ENCODE measurements at places on chromosomes 7 and 10.

GRCh38 chr10:52353960-52354394 is 39.9 kb downstream of the DKK1 start:
- DNase-seq = peak; percentile 39

DNA sequence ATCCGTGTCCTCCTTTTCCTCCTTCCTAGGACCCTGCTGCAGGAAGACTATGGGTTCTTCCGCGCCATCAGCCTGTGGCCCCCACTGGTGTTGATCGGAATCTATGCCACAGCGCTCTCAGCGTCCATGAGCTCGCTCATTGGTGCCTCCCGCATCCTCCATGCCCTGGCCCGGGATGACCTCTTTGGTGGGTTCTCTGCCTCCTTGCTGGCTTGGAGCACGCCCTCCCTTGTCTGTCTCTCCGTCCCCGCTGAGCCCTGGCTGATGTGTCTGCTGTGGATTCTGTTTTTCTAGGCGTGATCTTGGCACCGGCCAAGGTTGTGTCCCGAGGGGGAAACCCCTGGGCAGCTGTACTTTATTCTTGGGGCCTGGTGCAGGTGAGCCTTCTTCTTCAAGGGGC is 7.3 kb upstream of the TRIP6 start:
- no peak for DNase-seq

DNA sequence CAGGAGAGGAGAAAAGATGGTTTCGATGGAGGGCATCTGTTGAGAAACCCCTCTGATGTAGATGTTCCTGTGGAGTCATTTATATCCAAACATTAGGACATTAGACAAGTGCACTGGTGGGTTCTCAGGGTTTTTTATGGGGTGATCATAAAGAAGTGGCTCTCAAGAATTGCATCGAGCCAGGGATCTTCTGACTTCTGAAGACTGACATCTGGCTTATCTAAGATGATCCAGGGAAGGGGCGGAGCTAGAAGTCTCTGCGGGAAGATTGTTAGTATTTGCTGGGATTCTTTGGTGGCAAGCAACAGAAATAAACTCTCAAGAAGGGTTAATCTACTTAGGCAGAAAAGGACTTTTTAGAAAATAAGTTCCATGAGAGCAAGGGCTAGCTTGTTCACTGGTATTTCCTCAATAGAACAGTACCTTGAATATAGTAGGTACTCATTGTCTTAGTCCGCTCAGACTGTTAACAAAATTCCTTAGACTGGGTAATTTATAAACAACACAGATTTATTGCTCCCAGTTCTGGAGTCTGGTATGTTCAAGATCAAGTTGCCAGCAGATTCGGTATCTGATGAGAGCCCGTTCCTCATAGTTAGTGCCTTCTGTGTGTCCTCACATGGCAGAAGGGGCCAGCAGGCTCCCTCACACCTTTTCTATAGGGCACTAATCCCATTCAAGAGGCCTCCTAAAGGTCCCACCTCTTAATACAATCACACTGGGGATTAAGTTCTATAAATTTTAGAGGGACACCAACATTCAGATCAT is 28.5 kb upstream of the SYPL1 start:
- DNase-seq = no peak

DNA sequence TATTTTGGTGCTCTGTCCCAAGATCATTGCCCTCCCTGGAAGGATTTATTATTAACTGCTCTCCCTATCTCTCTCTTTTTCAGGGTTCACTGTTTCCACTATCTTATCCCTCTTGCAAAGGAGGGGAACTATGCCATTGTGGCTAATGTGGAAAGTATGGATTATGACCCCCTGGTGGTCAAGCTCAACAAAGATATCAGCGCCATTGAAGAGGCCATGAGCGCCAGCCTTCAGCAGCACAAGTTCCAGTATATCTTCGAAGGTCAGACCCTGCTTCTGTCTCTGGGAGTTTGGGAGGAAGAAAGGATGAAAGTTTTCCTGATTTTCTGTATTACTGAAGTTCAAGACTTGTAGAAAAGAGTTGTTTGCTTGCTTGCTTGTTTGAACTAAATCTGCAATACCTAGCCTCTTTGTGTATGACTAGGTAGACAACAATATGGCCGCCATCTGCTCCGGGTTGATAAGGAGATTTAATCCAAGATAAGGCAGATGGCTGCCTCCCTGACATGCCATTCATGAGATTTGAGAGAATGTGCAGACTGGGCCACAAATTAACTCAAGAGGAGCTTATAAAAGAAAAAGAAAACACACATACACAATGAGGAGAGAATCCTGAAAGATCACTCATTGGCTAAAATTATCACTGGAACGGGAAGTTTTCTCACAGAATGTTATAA is 122.2 kb upstream of the LRGUK start:
- DNase-seq = no peak

DNA sequence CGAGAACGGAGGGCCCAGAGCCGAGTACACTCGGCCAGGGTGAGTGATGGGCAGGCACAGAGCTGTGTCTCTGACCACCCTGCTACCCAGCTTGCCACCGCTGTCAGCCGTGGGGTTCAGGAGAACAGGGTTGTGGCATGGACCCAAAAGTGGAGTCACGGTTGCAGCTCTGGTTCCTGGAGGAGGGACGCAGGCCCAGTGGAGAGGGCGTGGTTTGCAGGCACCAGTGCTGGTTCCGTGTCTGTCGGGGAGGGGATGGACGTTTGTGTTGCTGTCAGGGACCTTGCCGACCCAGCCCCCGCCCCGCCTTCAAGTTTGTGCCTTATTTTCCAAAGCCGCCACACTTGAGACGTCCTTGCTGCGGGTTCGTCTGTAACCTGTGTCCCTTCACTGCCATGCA is 45.1 kb upstream of the AP5Z1 start:
- DNase-seq = no peak

GRCh38 chr10:944034-944831 is 12.7 kb upstream of the LARP4B start:
- peak; percentile 22 for DNase-seq

DNA sequence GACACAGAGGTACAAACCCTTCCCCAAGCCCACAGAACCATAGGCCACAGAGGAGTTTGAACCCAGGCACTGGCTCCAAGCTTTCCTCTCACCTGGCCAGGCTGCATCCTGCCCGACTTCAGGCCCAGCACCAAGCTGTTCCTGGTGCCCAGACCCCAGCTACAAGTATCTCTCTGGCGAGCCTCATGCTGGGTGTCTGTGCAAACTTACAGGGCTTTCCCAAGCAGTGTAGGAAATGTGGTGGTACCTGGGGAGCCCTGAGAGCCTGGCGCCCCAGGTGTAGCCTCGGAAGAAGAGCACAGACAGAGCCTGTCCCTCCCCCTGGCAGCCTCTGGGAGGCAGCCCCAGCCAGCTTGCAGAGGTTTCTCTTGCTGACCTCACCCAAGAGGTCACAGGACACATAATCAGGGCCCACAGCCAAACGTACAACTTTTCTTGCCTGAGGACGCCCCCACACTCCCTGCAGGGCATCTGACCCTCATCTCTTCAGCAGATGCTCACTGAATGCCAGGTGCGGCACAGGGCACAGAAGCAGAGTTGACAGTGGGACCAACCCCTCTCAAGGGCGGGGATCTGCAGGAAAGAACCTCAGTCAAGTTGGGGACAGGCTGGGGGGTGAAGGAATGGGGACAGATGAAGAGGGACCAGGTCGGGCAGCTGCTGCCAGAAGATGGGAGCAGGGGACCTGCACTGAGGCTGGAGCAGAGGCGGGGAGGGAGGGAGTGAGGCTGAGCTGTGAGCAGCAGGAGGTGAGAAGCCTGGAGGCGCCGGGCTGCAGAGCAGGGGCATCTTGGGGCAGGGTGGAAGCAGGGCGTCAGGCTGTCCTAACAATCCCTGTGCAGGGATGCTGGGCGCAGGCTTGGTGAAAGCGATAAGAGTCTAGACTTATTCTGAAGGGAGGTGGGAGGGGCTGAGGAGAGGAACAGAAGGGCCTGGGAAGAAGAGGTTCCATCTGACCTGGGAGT is 16.3 kb upstream of the MYL7 start:
- DNase-seq = no peak

- no peak for DNase-seq
Measured at GRCh38 chr7:101226721-101227120, 8.8 kb downstream of the ZNHIT1 start.

GRCh38 chr10:132559538-132559937 is 22.0 kb downstream of the INPP5A start:
- DNase-seq = no peak

DNA sequence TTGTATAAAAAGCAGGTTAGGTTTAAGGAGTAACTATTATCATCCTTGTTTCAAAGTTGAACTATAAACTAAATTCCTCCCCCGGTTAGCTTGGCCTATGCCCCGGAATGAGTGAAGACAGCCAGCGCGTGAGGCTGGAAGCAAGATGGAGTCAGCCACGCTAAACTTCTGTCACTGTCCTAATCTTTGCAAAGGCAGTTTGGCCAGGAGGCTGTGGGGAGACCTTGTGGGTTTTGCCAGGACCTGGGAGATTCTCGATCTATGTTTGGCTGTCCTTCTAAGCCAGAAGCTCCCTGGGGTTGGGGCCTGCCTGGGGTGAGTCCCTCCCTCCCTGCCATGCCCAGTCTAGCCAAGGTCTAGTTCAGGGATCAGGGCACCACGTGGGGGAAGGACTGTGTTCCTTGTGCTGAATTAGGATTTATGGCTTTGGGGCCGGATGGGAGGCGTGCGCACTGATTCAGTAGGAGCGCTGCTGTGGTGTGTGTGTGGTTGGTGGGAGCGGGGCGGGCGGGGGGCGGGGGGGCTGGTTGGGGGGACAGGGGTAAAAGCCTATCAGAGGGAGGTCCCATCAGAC is 871 bp upstream of the GTF2IRD1 start:
- DNase-seq = peak; percentile 64

GRCh38 chr10:9294865-9295264 is 1240.4 kb downstream of the GATA3 start:
- DNase-seq = no peak

GRCh38 chr7:145431834-145432233 is 596.0 kb upstream of the TPK1 start:
- no peak for DNase-seq

- DNase-seq = peak; percentile 61
Measured at GRCh38 chr7:99372275-99373090, 2.0 kb upstream of the ARPC1B start.

- no peak for DNase-seq
Measured at GRCh38 chr10:90051474-90051873, 350.1 kb downstream of the KIF20B start.

- DNase-seq = peak; percentile 84
Measured at GRCh38 chr10:60816628-60817397, 38.5 kb downstream of the CDK1 start.

DNA sequence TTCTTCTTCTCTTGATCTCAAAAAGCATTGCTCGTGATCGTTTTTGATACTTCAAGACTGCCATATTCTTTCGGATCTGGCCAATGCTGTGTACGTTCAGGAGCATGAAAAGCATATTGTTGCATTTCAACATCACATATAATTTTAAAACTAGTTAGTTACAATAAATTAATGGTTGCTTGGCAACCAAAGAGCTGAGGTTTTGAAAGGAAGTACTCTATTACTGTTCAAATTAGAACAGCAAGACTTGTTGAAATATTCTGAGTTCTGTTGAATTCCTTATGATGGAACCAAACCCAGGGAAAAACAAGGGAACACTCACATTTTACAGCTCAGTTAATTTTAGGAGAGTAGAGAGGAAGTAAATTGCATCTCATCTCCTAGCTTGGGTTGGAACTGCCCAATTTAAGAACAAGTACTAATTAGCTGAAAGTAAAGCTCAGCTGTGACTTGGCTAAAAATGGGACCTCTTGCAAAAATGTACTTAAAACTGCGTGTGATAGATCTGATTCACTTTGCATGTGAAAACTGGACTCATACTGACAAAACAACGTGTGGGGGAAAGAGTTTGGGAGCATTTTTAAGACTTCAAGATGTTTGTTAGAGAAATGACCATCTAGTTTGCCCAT is 21.2 kb downstream of the OR9A2 start:
- no peak for DNase-seq

DNA sequence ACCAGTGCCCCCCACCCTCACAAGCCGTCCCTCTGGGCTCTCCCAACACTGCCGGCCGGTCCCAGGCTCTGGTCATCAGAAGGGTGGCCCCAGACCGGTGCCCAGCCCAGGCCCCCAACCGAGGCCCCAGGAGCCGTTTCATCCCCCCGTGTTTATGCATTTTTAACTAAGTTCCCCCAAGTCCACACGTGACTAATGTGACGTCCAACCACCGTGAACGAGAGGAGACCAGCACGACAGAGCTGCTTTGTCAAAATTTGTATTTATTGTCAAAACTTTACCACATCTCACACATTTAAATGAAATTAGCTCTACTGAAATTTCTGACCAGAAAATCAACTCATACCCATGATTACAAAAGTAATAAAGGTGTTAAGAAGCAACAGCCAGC is 8.6 kb downstream of the VENTX start:
- DNase-seq = no peak

GRCh38 chr10:121631365-121632029 is 33.3 kb upstream of the FGFR2 start:
- no peak for DNase-seq

- DNase-seq = no peak
Measured at GRCh38 chr7:130791746-130792145, 57.7 kb upstream of the KLF14 start.

DNA sequence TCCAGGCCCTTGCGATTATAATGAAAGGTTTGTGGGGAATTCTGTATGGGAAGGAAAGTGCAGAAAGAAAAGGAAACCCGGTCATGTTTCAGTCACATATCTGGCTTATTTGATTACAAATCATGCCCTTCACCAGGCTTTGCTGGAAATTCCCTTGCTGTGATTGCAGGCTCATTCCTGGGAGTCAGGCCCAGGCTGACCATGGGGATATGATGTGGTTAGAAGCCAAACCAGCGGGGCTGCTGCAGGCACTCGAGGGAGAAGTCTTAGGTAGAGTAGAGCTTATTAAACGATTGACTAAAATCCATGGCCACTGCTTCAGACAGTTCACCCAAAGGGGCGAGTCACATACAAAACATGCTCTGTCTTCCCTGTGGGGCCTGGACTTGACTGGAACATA is 16.2 kb downstream of the PKD1L1 start:
- peak; percentile 62 for DNase-seq

GRCh38 chr7:13992596-13992964 is 3.1 kb upstream of the ETV1 start:
- no peak for DNase-seq

DNA sequence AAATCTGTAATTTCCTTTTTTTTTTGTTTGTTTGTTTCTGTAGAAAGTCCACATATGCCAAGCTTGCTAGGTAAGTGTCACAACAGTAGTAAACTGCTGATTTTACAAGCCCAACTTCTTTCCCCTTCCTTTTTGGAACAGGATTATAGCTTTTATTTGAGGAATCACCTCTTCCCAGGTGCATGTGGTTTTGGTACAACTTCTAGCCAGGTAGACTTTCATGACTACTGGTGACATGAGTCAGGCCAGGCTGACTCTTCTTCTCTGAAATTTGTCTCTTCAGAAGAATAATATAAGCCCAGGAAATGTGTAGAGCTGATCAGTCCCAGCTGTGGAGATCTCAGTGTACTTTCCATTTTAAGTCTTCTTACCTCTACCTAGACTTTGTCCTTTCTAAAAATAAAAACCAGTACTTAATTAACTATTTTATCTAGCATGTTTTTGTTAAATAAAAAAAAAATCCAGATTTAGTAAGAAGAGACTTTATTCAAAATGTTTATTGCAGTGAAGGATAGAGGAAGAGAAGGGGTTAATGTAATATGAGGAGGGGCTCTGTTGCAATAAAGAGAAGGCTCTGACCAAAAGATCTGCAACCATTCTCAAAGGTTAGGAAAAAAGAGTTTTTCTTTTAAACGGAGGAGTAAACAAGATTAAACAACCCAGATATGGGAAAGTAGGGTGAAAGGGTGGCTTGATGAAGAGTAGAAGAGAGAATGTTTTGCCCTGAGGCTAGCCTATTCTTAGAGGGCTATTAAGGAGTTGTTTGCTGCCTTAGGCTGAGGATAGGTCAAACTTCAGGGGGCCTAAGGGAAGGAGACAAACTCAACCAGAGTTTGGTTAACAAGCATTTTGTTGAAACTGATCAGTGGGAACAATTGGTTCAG is 664.2 kb downstream of the SORCS1 start:
- no peak for DNase-seq

GRCh38 chr10:87651801-87652200 is 7.9 kb upstream of the PAPSS2 start:
- no peak for DNase-seq

All from fibroblast of skin of right biceps (primary cell).